Panc1 (cell line): ENCODE measurements at places on chromosomes 2 and 18.
A peak's percentile ranks its signal among the peaks of the same experiment; 100 is the strongest.

DNA sequence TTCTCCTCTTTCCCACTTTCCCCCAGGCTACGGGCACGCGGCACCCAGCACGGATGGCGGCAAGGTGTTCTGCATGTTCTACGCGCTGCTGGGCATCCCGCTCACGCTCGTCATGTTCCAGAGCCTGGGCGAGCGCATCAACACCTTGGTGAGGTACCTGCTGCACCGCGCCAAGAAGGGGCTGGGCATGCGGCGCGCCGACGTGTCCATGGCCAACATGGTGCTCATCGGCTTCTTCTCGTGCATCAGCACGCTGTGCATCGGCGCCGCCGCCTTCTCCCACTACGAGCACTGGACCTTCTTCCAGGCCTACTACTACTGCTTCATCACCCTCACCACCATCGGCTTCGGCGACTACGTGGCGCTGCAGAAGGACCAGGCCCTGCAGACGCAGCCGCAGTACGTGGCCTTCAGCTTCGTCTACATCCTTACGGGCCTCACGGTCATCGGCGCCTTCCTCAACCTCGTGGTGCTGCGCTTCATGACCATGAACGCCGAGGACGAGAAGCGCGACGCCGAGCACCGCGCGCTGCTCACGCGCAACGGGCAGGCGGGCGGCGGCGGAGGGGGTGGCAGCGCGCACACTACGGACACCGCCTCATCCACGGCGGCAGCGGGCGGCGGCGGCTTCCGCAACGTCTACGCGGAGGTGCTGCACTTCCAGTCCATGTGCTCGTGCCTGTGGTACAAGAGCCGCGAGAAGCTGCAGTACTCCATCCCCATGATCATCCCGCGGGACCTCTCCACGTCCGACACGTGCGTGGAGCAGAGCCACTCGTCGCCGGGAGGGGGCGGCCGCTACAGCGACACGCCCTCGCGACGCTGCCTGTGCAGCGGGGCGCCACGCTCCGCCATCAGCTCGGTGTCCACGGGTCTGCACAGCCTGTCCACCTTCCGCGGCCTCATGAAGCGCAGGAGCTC, 35.4 kb downstream of the KCNK3 start:
- DNase-seq, result no peak

DNA sequence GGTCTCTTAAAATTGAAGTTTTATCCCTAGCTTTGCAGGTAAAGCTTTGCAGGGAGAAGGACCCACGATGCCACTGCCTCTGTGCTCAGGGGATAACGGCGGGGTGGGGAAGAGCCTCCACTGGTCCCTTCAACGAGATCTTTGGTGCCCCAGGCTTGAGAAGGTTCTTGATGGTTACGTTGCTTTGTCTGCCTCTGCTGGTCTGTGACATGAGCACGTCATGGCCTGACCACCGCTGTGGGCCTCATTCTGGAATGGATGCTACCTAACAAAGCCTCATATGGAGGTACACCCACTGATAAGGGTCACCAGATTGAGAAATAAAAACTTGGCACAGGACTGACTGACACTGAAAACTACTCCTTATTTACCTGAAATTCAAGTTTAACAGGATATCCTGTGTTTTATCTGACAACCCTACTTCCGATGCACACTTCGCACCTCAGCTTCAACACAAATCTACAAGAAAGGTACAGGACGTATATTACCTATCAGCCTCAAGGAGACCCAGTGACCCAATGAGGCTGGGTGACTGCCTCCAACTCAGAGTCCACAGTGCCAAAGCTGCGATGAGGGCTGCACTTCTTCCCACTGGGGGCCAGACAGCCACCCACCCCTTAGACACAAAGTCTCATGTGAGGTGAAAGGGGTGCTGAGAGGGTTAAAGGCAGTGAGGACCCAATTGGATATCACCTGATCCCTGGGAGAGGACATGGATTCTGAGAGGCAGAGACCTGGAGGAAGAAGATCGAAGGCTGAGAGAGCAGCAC, 64.9 kb downstream of the EIPR1 start:
- no peak for DNase-seq

DNA sequence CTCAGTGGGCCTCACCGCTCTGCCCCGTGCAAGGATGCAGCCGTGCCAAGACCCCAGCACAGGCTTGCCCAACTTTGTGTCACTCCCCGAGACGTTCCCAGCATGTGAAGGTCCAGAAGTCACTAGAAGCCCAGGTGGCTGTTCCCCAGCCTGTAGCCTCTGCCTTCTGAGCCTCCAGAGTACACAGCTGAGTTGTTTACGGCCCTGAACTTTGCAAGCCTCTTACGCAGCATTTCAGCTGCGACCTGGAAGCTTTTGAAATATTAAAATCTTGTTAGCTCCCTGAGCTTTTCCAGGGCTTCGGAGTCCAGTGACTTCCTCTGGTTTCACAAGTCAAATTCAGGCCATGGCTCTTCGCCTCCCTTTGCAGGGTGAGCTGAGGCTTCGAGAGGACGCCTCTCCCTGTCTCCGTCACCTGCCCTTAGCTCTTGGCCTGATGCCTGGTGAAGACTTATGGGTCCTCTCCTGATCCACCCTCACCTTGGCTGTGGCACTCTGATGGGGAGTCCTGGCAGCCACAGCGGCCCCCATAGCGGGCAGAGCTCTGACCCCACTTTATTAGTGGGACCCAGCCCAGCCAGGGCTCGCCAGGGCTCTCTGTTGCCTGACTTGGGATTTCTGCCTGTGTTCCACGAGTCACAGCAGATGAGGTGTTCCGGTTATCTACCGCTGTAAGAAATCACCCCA, 76.5 kb upstream of the HPCAL1 start:
- DNase-seq, result no peak

DNA sequence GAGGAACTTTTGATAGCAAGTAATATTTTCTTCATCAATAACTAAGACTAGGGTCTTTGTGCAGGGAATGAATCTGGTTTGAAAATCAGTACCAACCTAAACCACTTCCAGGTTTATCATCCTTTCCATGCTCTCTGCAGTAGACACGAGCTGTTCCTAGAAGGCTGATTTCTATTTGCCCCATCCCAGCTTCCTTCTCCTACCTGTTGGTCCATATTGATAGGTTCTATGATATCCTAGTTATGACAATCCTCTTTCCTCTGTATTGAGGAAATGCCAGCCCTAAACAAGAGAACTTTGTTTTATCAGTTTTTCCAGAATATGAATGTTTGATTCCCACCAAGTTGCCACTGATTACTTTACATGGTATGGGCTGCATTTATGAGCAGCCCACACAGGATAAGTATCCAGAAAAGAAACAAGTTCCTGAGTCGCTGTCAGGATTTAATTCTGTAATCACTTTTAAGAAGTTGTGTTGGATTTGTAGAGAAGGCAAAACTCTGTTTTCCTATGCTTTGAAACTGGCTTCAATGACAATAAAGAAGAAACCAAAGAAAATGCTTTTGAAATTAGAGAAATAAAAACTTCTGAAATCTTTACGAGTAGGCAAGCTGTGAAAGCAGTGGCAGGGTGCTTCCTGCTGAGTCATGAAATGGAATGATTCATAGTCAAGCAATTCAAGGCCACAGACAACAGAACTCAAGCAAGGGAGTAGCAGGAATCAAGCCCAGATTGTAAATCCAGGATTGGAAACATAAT, 37.3 kb upstream of the TANK start:
- DNase-seq, result peak; percentile 82

DNA sequence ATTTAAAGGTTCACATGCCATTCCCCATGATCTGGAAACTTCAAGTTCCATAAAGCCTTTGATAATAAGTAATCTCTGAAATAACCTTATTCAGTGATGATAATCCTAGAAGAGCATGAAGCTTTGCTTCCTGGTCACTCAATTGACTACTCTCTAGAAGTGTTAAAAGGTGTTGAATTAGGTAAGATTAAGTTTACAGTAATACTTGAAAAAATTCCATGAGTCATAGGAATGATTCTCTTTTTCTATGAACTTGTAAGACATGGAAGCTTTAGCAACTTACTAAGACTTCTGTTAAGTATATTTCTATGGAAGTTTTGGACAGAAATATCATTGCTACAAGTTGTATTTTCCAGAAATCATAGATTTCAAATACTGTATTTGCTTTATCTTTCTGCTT, 100.6 kb downstream of the MYO1B start:
- no peak for DNase-seq

DNA sequence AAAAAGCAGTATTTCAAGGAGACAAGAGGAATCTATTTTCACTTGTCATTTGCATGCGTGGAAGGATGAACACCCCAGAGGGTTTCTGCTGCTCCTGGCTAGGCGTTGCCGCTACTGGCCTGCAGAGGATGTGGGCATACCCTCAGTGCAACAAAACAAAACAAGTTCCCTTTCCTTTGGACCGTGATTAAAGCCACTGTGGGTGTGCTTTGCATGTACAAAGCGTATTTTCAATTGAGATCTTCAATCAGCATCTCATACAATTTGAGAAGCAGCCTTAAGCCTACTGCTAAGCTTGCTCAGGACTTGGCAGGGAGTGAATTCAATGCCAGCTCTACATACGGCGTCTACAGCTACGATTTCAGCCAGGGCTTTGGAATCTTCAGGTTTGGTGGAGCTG, 298.4 kb downstream of the LPIN1 start:
- no peak for DNase-seq

- DNase-seq, result no peak
Measured at GRCh38 chr2:130380096-130380934, 24.5 kb downstream of the PTPN18 start.

- no peak for DNase-seq
Measured at GRCh38 chr18:63603772-63604171, 16.6 kb downstream of the SERPINB13 start.

GRCh38 chr2:239801404-239802184, 223.5 kb downstream of the NDUFA10 start:
- no peak for DNase-seq

GRCh38 chr2:181363164-181363563, 94.0 kb upstream of the ITGA4 start:
- DNase-seq, result no peak

DNA sequence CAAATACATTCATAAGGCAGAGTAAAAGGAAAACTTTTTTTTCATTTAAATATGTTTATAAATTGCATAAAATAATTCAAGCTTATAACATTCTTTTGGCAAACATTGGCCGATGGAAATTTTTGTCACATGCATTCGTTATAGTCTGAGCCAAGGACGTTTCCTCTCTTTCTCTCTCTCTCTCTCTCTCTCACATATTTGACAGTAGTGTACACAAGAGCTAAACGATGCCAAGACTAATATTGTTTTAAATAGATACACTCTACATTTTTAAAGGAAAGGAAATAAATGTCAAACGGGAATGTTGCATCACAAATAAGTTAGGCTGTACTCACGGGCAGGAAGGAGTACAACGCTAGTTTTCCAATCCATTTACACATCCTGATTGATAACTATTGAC, 251.1 kb upstream of the SMIM21 start:
- no peak for DNase-seq

GRCh38 chr2:120887320-120887697, 151.6 kb downstream of the GLI2 start:
- no peak for DNase-seq

GRCh38 chr18:74965682-74966081, 243.3 kb downstream of the PTGR3 start:
- no peak for DNase-seq

DNA sequence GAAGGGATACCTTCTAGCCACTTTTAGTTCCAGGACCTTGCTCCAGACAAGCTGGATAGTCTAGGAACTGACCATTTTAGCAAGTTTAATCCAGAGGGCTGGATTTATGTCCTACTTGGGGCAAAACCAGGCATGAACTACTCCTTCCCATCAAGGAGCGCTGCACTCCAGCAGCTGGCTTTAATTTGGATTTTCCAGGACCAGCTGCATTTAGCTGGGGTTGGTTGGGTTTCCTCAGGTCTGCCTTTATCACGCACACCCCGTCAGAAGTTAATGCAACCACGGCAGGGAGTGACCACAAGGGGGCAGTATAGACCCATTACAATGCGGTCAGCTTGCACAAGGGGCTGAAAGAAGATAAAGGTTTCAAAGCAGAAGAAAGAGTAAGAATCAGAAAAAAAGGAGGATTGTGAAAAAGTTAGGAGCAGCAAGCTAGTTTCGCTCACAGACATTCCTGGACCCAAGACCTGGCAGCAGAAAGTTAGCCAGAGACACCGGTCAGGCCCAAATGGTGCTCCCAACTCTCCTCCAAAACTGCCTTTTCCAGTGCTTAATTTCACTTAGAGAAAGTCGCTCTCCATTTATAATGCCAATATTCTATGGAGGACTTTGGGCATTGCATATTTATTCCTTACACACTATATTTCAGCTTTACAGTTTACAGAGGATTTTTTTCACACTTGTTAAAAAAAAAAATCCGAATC, 40.1 kb downstream of the SLC4A1AP start:
- no peak for DNase-seq

DNA sequence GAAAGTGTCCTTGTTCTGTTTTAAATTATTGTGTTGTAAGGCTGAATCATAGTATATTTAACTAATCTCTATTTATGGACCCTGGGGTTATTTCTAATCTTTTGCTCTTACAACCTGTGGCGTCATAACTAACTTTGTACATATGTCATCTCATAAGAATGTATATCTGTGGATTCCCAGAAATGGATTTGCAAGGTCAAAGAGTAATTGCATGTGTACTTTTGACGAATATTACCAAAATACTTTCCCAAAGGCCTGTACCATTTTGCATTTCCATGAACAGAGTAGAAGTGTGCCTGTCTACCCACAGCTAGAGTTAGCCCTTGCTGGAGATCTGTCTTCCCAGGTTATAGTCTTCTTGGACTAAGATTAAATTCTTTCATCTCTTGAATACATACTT, 42.8 kb downstream of the SEMA4F start:
- no peak for DNase-seq
